ENCODE measurements at places on chromosomes 2 and 18. TPM values are rescaled to one million over a fixed set of nuclear protein-coding genes. Genes with fewer than 3 reads are reported as not detected.

The CABLES1 gene
- 3.8 TPM for total RNA-seq

The ALPG gene
- total RNA-seq, result not detected

The TMEM163 gene
- not detected for total RNA-seq

The CIDEA gene
- total RNA-seq, result not detected

The ABCG5 gene
- total RNA-seq, result not detected

The KCNG2 gene
- not detected for total RNA-seq

The LHCGR gene
- not detected for total RNA-seq

The NFATC1 gene
- total RNA-seq, result 104 TPM

The FOXD4L1 gene
- not detected for total RNA-seq

The HPCAL1 gene
- total RNA-seq, result 109 TPM

The MFF gene
- 78.3 TPM for total RNA-seq

The STAT4 gene
- total RNA-seq, result 59.5 TPM

The GKN1 gene
- not detected for total RNA-seq

The SPDYA gene
- 0.93 TPM for total RNA-seq

The FAM161A gene
- 7.3 TPM for total RNA-seq

The NEU2 gene
- not detected for total RNA-seq

The SIX3 gene
- not detected for total RNA-seq

The ALKAL2 gene
- total RNA-seq, result not detected

The MC4R gene
- not detected for total RNA-seq

The CD302 gene
- 0.47 TPM for total RNA-seq

The CHST9 gene
- total RNA-seq, result not detected

The CCDC102B gene
- 2.3 TPM for total RNA-seq

The ACOXL gene
- 0.23 TPM for total RNA-seq

The SELENOI gene
- total RNA-seq, result 26.5 TPM

The ALK gene
- total RNA-seq, result not detected

The ANKRD44 gene
- total RNA-seq, result 181 TPM

The TEX44 gene
- total RNA-seq, result not detected

The SULT1C4 gene
- total RNA-seq, result not detected

The NGEF gene
- total RNA-seq, result 1.5 TPM

The KCNF1 gene
- not detected for total RNA-seq

The OTX1 gene
- total RNA-seq, result not detected

The ZAP70 gene
- 156 TPM for total RNA-seq

The RAB17 gene
- total RNA-seq, result 0.30 TPM

The B3GNT7 gene
- not detected for total RNA-seq

The KLHL14 gene
- not detected for total RNA-seq

The ONECUT2 gene
- under 0.01 TPM for total RNA-seq

The RNF152 gene
- 0.28 TPM for total RNA-seq

The DNER gene
- not detected for total RNA-seq

The BCL2 gene
- 66.0 TPM for total RNA-seq

The MAP2 gene
- 0.34 TPM for total RNA-seq

The KATNAL2 gene
- 1.4 TPM for total RNA-seq

The SKA1 gene
- total RNA-seq, result 38.6 TPM

The KIF1A gene
- total RNA-seq, result 8.2 TPM

The RNF125 gene
- 21.6 TPM for total RNA-seq

The VIL1 gene
- not detected for total RNA-seq
